Esophagus squamous epithelium (tissue), 5 donors: ENCODE measurements at places on chromosomes 5 and 9. TPM values are rescaled to one million over a fixed set of nuclear protein-coding genes. Genes with fewer than 3 reads are reported as not detected.

GRCh38 chr9:35646153-35646532 is 4.6 kb downstream of the SIT1 start:
- no peak for DNase-seq

GRCh38 chr9:109861918-109862317 is 81.9 kb downstream of the PALM2AKAP2 start:
- DNase-seq = no peak

GRCh38 chr9:38200431-38200830 is 131.4 kb upstream of the SHB start:
- no peak for DNase-seq

GRCh38 chr9:36165826-36166167 is 3.4 kb upstream of the CCIN start:
- no peak for DNase-seq

Gene OGN
- total RNA-seq = 4.6 TPM

GRCh38 chr5:173807181-173807655 is 80.9 kb upstream of the CPEB4 start:
- DNase-seq = no peak

DNA sequence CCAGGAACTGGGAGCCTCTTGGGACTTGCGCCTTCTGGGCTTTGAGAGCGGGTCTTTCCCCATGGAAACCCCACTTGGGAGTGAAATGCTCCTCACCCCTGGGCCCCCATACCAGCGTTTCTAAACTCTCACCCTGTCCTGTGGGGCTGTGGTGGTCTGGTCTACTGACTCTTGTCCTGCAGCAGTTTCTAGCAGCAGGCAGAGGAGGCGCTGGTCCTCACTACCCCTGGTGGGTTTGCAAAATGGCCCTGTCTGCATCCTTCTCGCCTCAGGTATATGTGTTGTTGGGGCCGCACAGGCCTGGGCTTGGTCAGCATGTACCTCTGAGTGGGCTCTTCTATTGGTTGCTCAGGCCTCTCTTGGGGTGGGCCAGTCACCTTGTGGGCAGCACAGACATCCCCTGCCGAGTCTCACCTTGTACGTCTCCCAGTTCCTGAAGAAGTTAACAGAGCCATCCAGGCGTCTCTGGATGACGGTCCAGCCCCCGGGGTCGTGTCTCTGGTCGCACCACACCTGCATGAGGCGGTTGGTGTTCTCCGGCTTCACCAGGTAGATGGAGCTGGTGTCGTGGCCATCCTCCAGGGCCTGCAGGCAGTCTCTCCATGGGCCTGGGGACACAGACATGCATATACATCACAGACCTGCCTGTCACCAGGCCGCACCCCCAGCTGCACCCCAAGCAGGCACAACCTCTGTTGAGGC is 29.0 kb downstream of the ANGPTL2 start:
- no peak for DNase-seq

- DNase-seq = no peak
Observed at GRCh38 chr9:132802121-132802795, 75.8 kb downstream of the AK8 start.

DNA sequence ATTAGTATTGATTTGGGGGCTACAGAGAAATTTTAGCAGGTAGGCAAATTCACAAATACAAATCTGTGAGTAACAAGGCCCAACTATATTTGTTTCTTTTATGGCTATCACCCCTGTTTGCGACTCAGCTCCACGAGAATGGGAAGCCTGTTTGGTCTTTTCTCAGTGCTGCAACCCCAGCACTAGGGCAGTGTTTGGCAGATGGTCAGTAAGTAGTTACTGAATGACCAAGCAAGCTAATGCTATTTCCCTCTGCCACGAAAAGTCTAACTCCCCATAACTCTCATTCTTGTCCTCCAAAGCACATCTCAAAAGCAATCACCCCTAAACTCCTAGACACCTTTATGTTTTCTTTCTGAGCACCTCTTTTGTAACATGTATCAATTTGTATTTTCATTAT is 245.6 kb downstream of the DNAH5 start:
- no peak for DNase-seq

GRCh38 chr9:137771580-137771979 is 106.0 kb upstream of the CACNA1B start:
- no peak for DNase-seq

GRCh38 chr5:67176936-67177335 is 19.7 kb downstream of the CD180 start:
- DNase-seq = no peak

Gene OLFM1
- 0.64 TPM for total RNA-seq

GRCh38 chr5:39203275-39203922 is 16.0 kb downstream of the FYB1 start:
- DNase-seq = no peak

Gene CEMIP2
- total RNA-seq = 13.5 TPM

Gene TEK
- 6.2 TPM for total RNA-seq

- DNase-seq = no peak
Observed at GRCh38 chr9:120353506-120353905, 226.5 kb downstream of the CDK5RAP2 start.

DNA sequence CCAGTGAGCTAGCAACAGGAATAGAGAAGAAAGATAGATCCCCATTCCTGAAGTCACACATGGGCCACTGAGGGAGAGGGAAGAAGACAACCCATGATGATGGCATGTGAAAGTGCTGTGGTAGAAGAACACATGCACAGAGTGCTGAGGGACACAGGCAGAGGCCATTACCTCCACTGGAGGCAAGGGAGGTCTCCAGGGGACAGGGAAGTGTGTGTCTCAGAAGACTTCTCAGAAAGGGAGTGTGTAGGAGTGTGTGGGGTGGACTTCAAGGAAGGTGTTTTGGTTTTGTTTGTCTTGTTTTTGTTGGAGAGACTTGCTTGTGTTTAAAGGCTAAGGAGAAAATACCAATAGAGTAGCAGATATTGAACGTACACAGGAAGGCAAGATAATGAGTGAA is 77.0 kb upstream of the SMARCA2 start:
- no peak for DNase-seq

DNA sequence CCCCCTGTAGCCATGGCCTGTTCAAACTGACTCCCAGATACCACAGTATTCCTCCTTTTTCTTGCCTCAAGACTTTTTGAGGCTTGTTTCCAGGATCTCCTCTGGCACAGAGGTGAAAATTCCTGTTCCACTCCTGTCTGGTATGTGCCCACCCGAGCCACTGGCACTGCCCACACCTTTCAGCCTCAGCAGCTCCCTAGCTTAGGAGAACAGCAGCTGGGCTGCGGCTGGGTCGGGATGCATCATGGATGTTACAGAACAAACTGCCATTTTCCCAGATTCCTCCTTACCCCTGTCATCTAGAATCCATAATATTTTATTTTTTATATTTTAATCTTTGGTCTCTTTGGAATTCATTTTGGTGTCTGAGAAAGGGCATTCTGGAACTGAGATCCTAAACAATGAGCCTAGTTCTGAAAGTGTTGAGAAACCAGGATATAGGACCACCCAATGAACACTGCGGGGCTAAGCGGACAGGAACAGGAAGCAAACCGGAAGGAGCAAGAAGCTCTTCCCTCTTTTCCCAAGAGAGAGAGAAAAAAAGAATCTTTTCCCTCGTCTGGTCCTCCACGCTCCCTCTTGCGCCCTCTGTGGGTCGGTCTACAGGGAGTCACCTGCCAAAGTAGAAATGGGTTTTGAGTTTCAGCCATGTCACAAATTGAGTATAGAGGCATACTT is 12.5 kb downstream of the OR2S2 start:
- no peak for DNase-seq

- DNase-seq = no peak
Observed at GRCh38 chr5:154559398-154560276, 81.6 kb upstream of the HAND1 start.

- DNase-seq = no peak
Observed at GRCh38 chr9:102506406-102506805, 488.7 kb upstream of the CYLC2 start.

Gene QRFP
- not detected for total RNA-seq

Gene SLC36A2
- total RNA-seq = not detected

DNA sequence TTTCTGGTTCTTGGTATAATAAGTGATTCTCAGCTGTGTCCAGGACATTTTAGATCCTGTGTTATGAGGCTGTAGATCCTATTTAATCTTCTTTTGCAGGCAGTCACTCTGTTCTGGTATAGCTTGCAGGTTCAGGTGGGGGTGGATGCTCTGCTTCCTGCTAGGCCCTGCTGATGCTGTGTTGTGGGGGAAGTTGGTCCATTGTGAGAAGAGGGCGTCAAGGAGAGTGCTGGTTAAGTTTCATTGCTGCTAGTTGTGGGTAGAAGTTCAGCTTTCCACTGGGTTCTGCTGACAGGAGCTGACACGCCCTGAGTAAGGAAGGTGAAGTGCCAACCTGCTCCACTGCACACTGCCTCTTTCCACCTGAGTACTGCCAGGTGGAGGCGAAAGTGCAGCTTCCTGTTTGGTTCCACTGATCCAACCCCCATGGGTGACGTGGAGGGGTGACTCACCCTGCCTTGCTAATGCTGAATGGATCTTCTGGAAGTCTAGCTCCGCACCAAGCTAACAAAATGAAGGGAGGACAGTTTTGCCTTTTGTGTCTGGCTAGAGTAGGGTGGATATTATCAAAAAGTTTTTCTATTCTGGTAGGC is 16.3 kb downstream of the NMRK1 start:
- no peak for DNase-seq

Gene PDE6A
- total RNA-seq = 0.04 TPM

DNA sequence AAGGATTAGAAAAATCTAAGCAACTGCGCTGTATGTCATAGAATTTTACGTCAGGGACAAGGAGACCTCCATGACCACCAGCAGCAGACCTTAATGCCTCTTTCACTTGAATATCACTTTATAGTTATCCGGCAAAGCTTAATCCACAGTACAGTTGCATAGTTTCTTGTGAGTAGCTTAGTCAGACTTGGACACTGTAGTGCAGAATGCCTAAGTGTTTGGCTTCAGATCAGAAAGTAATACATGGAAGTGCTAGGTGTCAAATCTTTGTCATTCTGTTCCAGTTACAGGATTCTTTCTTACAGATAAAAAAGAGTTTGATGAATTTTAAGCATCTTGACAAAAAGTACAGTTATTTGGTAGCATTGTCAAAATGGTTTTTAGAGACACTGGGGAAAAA is 239.9 kb upstream of the PAPPA start:
- no peak for DNase-seq

Gene IFNA21
- total RNA-seq = not detected

DNA sequence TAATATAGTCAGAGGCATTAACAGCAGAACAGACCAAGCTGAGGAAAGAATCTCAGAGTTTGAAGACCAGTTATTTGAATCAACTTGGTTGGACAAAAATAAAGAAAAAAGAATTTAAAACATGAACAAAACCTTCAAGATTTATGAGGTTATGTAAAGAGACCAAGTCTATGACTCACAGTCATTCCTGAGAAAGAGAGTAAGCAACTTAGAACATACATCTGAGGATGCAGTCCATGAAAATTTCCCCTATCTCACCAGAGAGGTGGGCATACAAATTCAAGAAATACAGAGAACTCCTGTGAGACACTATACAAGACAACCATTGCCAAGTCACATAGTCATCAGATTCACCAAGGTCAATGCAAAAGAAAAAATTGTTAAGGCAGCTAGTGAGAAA is 17.4 kb upstream of the C9orf72 start:
- no peak for DNase-seq

Gene TSSK1B
- total RNA-seq = 0.88 TPM

DNA sequence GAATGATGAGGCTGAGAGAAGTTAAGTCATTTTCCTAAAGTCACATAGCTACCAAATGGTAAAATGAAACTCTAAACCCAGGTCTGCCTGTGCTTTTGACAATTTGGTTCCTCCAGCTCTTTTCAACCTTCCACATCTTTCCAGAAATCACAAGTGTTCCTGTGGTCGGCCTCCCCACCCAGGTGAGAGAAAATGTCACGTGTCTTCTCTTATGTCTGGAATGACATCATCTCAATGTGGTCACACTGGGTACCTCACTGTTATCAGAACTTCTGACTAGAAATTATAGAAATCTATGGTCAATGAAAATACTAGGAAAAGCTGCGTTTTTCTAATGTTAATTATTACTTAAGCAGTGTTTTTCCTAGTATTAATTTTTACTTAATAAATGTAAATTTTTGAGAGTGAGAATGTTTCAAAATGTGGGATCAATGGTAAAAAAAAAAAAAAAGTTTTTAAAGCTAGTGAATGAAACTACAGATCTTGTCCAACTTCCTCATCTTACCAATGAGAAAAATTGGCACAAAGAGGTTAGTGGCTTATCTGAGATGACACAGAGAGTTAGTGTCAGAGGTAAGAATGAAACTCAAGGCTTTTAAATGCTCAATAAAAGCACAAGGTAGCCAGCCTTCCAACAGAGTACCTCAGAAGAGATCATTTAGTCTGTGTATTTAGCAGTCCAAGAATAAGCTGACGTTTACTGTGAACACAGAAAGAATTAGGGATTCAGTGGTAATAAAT is 228.7 kb upstream of the NR4A3 start:
- no peak for DNase-seq

Gene ABLIM3
- total RNA-seq = 24.3 TPM

Gene HCN1
- not detected for total RNA-seq

Gene DOK3
- total RNA-seq = 4.4 TPM

GRCh38 chr9:133821601-133822429 is 83.7 kb upstream of the SARDH start:
- DNase-seq = no peak

DNA sequence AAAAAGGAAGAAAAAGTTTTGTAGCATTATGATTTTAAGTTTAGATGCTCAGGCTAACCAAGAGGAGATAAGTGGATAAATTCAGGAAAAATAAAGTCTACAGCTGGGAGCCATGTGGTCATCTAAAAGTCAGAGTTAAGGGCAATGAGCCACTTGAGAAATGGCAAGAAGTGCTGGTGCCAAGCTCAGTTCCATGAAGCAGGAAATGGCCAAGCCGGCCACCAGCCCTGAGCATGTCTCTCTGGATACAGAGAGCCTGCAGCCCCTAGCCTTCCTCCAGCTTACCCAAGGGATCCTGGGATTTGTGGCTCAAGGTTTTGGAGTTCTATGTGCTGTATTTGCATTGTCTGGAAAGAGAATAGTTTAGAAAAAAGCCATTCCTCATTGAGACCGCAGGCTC is 12.2 kb upstream of the S1PR3 start:
- DNase-seq = no peak

Gene OR1J1
- total RNA-seq = not detected

DNA sequence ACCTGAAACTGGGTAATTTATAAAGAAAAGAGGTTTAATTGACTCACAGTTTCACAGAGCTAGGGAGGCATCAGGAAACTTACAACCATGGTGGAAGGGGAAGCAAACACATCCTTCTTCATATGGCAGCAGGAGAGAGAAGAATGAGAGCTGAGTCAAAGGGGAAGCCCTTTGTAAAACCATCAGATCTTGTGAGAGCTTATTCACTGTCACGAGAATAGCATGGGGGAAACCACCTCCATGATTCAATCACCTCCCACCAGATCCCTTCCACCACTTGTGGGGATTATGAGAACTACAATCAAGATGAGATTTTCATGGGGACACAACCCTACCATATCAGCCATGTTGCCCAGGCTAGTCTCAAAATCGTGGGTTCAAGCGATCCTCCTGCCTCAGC is 143.4 kb downstream of the FGF18 start:
- DNase-seq = no peak

Gene GLIPR2
- 0.61 TPM for total RNA-seq

DNA sequence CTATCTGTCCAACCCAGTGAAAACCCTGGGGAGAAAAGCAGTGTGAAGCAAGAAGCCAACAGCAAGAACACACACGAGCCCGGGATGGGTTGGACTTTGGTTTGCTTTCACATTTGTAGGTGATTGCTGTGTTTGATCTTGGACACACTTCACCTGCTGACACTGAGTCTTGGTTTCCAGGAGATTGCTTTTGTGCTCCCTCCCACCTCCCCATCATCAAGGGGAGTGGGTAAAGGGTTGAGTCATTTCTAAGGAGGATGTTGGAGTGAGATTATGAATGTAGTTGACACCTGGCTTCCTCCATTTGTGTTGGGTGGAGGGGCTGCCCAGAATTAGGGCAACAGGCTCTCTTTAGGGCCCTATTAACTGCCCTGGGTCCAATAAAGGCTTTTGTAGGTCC is 37.5 kb downstream of the ANKDD1B start:
- no peak for DNase-seq
